Kidney epithelial cell (primary cell): ENCODE measurements at places on chromosomes 3 and 15. TPM values are rescaled to one million over a fixed set of nuclear protein-coding genes. Genes with fewer than 3 reads are reported as not detected.
A peak's percentile ranks its signal among the peaks of the same experiment; 100 is the strongest.

- DNase-seq, result no peak
These were observed 8.3 kb downstream of the ANXA2 start for GRCh38 chr15:60389261-60390077.

DNA sequence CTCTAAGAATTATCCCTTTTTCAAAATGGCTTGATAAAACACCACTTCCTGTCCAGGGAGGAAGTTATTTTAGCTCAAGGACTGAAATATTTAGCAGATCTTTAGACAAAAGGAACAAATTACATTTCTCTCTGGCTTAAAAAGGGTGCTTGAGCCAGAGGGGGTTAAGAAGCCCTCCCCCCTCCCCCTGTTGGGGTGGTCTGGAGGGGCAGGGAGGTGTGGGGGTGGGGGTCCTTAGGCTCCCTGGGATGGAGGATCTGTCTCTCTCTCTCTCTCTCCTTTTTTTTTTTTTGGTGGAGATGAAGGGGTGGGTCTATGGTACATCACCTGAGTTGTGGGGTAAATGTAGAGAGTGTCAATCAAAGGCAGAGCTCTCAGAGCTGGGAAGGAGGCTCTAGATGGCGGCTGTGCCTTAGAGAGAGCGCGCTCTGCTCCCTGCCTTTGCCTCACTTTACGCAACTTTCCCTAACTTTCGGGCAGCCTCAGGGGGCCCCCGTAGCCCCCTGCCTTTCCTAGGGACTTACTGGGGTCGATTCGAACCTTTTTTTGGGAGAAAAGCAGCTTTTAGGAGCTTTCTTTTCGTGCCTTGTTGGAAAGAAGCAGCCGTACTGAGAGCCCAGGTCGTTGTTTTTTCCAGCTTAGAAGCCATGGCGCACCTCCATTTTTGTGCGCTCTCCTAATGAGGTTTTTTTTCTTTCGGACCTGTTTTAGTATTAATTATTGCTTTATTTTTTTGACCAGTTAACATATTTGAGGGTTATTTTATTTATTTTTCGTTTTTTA is at the start of gene CHD2:
Gene CHD2 (plus strand): TSS at position 377 of the 783 bp plus-strand sequence. CDS start 914 bp downstream, outside the sequence.
- DNase-seq, result no peak

C3orf62 gene
- total RNA-seq, result 1.1 and 1.5 TPM in 2 replicates

- no peak for DNase-seq
These were observed 54.0 kb upstream of the GCNT3 start for GRCh38 chr15:59557581-59557980.

- DNase-seq, result peak; percentile 5
These were observed 36.8 kb downstream of the ATP1B3 start for GRCh38 chr3:141913150-141913811.

DNA sequence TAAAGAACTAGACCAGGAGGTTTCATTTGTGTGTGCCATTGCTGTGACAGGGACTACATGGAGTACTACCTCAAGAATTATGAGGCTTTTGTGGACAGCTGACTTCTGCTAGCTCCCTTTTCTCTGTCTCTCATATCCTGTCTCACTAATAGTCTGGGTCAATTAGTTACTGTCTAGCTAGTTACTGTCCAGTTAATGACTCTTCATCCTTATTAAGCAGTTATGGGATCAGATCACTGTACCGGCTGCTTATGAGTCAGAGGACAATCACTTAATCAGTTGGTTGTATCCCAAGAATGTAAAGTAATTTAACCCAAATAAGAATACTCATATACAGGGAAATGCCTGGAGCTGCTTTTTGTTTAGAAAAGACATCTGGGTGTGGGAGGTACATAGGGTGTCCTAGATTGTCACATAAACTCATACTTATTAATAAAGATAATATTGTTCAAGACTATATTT is 158.0 kb downstream of the CDIN1 start:
- DNase-seq, result peak; percentile 10

KBTBD12 gene
- total RNA-seq, result 0.08 and 0.41 TPM in 2 replicates

SCN10A gene
- not detected in 2 replicates for total RNA-seq

DNA sequence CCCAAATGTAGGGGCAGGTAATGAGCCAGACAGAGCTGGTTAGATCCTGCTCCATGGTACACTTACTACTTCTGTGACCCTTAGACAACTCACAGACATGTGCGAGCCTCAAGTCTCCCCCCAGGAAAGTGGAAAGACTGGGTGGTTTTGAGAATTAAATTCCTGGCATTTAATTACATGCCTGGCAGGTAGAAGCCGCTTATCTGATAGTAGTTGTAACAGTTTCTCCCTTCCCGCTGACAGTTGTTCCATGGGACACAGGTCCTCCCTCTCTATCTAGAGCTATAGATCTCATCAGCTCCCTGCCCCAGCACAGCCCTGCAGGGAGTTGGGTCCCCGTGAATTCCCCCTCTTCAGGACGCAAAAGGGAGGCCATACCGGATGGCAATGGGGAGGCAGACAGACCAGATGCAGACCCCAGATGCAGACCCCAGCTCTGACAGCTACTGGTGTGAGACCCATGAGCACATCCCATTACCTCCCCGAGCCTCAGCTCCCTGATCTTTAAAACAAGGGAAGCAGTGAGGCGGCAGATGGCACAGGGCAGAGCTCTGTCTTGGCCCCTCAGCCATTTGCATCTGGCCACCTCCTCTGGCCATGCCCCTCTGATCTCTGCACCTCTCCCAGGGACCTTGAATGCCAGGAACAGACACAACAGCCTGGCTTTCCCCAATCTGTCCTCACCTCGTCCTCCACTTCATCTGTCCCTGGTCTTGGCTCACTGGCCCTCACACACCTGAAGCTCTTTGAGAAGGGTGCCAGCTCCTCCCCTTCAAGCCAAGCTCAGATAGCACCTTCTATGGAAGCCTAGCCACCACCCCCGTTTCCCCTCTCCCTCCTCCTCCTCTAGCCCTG is 34.1 kb upstream of the NR2C2 start:
- DNase-seq, result no peak

GRCh38 chr15:89665449-89666181 is 10.3 kb upstream of the KIF7 start:
- DNase-seq, result no peak

- no peak for DNase-seq
These were observed 144.2 kb upstream of the ARHGEF26 start for GRCh38 chr3:153976891-153977554.

- DNase-seq, result no peak
These were observed 74.5 kb upstream of the BLM start for GRCh38 chr15:90642464-90643300.

UNC13C gene
- 0.14 and 0.21 TPM in 2 replicates for total RNA-seq

LCTL gene
- total RNA-seq, result 0.68 TPM in 1 of 2 replicates, not detected in the other

GRCh38 chr3:64019271-64019670 is 4.0 kb downstream of the PSMD6 start:
- no peak for DNase-seq

DNA sequence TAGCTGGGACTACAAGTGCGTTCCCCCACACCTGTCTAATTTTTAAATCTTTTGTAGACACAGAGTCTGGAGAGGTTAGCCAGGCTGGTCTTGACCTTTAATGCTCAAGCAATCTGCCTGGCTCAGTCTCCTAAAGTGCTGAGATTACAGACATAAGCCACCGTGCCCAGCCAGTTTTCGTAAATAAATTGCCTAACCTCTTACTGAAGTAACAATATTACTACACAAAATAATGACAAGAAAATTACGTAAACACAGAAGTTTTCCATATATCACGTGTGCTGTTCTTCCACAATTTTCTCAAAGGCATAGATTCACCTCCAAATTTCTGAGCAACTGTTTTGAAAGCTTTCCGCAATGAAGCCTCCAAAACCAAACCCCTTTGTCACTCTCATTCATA is 58.1 kb upstream of the PROK2 start:
- no peak for DNase-seq

DNA sequence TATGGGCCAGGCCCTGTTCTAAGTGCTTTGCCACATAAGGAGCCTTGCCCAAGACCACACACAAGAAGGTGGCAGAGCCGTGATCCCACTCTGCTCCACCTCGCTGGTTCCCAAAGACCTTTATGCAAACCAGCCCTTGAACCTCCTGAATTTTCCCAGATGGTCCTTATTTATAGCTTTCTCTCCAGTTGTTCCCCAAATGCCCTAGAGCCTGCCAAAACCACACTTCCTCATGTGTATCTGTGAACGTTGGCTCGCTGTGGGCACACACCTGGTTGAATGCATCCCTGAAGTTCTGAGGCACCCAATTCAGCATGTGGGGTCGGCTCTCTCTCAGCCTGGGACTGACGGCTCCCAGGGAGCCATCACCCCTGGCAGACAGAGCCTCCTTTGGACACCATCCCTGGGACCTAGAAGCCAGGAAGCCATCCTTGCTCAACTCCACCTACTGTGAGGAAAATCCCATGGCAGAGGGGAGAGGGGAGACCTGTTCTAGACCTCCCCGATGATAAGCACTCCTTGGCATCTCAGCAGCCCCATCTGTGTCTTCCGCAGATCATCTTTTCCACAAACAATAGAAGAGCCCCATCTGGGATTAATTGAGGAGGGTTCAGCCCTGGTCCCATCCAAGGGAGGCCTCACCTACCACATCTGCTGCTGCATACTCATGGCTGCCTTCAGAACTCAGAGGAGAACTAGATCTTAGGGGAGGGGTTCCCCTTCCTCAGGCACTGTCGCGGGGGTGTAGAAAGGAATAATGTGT is 42.3 kb upstream of the LIMD1 start:
- no peak for DNase-seq

RNU5B-1 gene
- total RNA-seq, result not detected in 2 replicates

GRCh38 chr3:98829246-98829832 is 66.2 kb downstream of the ST3GAL6 start:
- no peak for DNase-seq

CCR4 gene
- total RNA-seq, result not detected in 2 replicates

CPEB1 gene
- total RNA-seq, result 3.8 and 5.5 TPM in 2 replicates

DNA sequence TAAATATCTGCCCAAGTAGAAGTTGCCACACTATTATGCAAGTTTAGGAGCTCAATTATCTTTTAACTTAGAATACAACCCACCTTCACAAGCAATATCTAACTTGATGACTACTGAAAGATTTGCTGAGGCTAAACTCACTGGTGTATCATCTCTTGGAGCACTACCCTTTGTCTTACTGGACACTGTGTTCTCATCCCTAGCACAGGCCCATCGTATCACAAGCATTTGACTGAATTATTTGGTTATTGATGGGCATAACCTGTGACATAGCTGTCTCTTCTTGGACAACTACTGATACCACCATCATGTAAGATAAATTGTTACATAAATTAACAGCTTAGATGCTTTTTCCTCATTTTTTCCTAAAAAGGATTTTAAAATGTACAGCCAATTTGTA is 216.2 kb upstream of the THBS1 start:
- no peak for DNase-seq

DNA sequence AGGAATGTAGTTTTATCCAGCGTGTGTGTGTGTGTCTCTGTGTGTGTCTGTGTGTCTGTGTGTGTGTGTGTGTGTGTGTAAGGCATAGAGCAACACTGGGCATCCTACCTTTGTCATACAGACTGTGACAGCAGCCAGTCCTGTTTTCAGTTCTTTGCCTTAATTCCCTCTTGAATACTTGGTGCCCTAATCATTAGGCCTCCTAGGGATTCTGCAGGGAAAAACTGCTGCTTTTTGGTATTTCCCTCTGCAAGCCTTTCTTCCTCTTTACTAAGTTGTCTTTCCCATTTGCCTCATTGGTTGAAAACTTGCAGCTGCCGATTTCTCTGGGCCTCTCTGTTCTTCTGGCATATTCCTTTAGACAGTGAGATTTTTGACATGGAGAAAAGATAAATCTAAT is 9.2 kb downstream of the SLC25A36 start:
- no peak for DNase-seq

DNA sequence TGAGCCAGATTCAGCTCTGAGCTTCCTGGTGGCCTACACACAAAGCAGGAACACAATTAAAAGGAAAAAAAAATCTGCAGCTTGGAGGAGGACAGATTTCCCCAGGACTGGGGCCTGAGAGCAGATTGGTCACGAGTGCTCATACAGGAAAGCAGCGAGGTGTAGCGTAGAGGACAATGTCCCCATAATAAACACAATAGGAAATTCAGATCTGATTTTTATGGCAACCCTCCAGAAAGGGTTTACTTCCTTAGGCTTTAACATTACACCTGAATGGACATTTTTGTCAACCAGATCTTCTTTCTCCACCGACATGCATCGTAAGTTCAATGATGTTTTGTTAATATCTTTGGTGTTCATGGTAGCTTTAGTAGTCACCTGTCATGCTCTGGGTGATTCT is 23.3 kb downstream of the SLC6A20 start:
- DNase-seq, result no peak

DNA sequence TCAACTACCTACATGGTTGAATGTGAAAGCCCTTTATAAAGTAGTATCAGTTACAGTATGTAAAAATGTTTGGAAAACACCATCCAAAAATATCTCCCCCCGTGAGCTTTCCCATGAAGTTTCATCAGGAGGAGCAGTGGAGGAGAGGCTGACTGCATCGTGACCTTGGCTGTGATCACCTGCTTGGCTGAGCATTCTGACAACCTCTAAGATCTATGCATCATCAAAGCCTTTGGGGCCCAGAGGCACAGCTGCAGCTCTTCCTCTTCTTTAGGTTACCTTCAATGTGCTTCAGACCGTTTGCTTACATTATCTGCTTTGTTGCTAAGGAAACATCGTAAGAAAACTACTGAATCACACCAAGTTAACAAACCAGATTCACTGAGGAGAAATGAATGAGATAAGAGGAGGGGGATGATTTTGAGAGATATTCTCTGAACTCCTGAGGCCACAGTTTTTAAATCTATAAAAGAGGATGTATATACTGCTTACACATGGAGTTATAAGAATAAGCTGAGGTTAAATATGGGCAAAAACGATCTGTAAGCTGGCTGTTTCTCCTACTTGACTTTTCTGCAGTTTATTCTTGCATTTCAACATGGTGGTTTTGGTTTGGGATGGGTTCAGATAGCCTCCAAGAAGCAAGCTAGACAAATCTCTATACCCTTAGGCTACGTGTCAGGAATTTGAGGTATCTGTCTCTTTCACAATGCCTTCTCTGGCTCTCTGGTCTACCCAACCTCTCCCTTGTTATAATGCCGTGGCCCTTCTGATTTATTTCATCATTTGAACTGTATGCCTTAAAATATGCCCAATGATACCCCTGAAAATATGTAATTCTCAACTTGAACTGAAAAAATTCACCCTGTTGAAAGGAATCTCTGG is 4.0 kb downstream of the GCSAM start:
- DNase-seq, result no peak

- DNase-seq, result no peak
These were observed 73.7 kb downstream of the DNAJB8 start for GRCh38 chr3:128392818-128393544.

DNA sequence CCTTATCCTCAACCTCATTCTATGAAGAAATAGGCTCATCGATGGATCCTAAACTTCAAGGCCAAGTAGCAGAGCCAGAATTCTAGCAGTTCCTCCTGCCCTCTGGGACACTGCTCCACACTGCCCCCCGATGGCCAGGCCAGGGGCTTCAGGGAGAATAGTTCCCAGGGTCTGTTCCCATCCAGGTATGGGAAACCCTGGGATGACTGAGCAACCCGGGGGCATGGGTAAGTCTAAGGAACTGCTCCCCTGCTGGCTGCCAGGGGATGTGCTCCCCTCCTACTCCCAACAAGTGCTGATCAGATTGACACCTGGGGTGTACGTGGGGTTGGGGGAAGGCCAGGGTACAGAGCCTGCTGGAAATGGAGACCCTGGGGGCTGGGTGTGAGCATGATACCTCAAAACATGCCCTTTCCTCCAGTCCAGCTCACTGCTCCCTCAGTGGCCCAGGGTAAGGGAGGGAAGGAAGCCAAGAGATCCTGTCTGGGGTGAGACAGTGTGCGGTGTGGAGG is 7.6 kb downstream of the ULK3 start:
- DNase-seq, result no peak

DISP2 gene
- total RNA-seq, result 2.2 and 3.2 TPM in 2 replicates

RASGRP1 gene
- total RNA-seq, result 3.1 TPM in 2 replicates
